ENCODE measurements at places on chromosomes 16 and 17. TPM values are rescaled to one million over a fixed set of nuclear protein-coding genes. Genes with fewer than 3 reads are reported as not detected.

- ATAC-seq, result no peak
Measured at GRCh38 chr16:73383195-73383987, 335.5 kb upstream of the ZFHX3 start.

GRCh38 chr17:49071106-49071505 is 61.5 kb upstream of the B4GALNT2 start:
- no peak for ATAC-seq

- no peak for ATAC-seq
Measured at GRCh38 chr16:23952128-23952970, 116.6 kb downstream of the PRKCB start.

DNA sequence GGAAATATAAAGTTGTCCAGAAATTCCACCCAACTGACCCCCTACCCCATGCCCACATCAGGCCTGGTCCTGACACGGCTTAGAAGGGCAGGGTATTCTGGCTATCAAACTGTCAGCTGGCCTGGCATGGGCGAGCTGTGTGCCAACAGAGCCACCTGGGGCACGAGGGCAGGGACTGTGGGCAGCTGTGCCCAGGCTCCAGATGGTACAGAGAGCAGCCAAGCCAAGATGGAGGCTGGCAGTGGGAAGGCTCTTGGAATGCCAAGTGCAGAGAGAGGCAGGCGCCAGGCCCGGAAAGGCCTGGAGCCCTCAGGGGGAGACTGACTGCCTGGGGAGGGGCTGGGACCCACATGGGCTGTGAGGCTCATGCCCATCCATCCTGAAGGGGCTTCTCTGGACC is 24.3 kb upstream of the PHF12 start:
- ATAC-seq, result no peak

GRCh38 chr16:71504901-71505300 is 15.8 kb upstream of the ZNF19 start:
- ATAC-seq, result no peak

- no peak for ATAC-seq
Measured at GRCh38 chr17:77869041-77869599, 89.4 kb upstream of the TNRC6C start.

GRCh38 chr17:4010754-4011153 is 46.5 kb upstream of the ATP2A3 start:
- no peak for ATAC-seq

- ATAC-seq, result no peak
Measured at GRCh38 chr17:49090878-49091594, 41.5 kb upstream of the B4GALNT2 start.

DNA sequence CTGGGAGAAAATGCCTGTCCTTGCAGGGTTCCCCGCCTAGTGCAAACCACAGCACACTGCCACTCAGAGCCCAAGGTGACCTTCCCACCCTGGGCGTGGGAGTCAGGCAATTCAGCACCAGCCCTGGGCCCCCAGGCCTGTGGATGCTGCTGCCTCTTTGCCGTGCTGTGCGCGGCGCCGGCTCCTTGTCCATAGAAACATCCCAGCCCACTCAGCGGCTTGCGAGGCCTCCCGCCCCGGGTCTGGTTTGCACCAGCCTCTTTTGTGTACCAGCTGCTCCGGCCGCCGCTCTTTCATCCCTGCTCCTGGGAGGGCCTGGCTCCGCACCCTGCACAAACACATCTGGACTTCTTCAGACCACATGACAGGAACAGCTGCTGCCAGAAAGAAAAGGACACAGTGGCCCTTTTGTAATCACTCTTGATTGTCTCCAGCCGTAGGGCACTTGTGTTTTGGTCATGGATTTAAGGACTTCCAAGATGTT is 75.4 kb upstream of the SDK2 start:
- no peak for ATAC-seq

DNA sequence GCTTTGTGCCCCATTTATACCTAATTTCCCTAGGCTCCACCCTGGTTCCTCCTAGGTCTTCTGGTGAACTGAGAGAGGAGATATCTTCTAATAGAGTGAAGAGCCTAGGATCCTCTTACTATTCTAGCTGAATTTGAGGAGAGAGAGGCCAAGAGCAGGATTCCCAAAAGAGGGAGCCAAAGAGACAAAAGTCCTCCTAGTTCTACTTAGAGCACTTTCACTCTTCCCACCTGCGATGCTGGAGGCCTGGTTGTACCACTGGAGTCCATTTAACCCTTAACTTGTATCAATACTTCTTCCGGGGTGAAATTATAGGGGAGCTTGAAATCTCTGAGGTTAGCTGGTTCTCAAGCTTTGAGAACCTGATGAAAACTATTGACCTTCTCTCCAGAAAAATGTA is 3.4 kb upstream of the SSH2 start:
- no peak for ATAC-seq

DNA sequence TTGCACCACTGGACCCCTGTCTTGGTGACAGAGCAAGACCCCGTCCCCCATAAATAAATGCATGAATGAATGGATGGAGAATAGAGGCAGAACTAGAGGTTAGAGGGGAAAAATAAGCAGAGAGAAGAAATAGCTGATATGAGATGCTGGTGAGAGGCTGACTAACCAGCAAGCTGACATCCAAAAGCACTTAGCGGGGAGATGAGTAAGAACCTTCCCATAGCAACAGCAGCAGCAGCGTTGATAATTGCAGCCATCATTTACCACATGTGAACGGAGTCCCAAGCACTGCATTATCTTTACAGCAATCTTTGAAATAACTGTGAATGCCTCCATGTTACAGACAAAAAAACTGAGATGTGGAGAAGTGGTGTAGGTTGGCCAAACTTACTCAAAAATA is 777.3 kb upstream of the EEF2KMT start:
- no peak for ATAC-seq

GRCh38 chr16:49010396-49010795 is 271.2 kb downstream of the CBLN1 start:
- ATAC-seq, result peak; percentile 10

Gene CACNB1
- total RNA-seq, result 5.3 TPM

Gene TMED6
- not detected for total RNA-seq

Gene MYH10
- total RNA-seq, result 31.9 TPM

Gene ZNF276
- total RNA-seq, result 16.7 TPM

Gene EPOP
- 1.9 TPM for total RNA-seq

Gene ZG16
- not detected for total RNA-seq

Gene RPS2
- total RNA-seq, result 1,145 TPM

Gene NUPR1
- total RNA-seq, result 52.8 TPM

Gene TRAPPC1
- total RNA-seq, result 44.2 TPM
